ENCODE measurements at places on chromosomes 2 and 18. TPM values are rescaled to one million over a fixed set of nuclear protein-coding genes. Genes with fewer than 3 reads are reported as not detected.

- DNase-seq, result no peak
Observed at GRCh38 chr18:56889621-56890020, 238.5 kb downstream of the WDR7 start.

The ZBTB7C gene
- under 0.01 TPM for total RNA-seq

GRCh38 chr18:80191264-80191663, 56.0 kb downstream of the PARD6G start:
- DNase-seq, result no peak

The SCYGR2 gene
- not detected for total RNA-seq

The ZNG1B gene
- 29.1 TPM for total RNA-seq

The CXCR4 gene
- total RNA-seq, result 0.17 TPM

DNA sequence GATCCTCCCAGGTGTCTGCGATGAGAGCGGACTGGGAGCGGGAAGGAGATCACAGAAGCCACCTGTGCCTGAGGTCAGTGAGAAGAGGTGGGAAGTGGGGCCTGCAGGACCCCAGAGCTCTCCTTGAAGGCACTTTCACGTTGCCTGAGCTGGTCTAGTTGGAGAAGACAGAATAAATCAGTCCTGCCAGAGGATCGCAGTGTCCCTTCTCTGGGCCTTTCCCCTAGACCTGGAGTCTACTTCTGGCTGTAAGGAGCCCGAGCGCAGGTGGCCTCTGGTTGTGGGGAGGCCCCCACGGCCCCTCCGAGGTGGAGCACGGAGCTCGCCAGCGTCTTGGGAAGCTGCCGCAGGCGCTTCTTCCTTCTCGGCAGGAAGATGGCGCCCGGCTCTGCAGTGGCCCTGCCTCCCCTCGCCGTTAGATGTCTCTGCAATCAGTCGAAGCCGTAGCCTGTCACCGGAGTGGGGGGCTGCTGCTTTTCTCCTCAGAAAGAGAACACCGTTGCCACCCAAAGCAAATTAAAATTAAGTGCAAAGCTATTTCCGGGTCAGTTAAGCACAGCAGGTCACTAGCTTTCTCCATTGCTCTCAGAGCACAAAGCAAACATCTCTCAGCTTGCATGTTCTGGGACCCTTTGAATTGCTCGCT, 212.0 kb upstream of the MYT1L start:
- DNase-seq, result no peak

- no peak for DNase-seq
Observed at GRCh38 chr2:210159059-210159458, 12.2 kb downstream of the KANSL1L start.

The ITGB1BP1 gene
- total RNA-seq, result 62.6 TPM

DNA sequence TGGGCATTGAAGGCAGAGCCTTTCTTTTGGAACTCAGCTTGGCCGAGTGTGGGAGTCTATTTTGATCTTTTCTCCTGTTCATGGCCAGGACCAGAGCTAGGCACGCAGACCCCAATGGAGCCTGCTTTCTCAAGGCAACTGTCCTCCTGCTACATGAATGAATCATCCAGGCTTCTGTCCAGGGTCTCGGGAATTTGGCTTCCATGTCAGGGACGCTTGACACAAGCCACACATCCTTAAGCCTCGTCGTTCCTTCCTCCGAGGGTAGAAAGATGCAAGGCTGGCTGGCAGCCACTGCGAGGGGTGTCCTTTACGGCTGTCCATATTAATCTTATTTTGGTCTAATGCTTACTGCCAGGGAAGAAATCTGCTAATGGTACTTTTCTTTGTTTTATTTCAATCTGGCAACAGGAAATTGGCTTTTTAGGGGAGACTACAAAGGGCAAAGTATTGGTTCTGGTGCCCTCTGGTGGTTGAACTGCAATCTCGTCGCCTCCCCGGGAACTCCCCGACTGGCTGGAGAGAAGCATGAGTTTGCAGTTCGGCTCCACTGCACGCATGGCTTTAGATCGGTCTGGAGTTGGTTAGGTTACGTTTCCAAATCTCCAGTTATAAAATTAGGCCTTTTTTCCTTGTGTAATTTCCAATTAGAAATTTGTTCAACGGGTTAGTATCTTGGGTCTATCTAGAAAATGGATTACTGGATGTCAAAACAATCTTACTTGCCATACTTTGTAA, 135.2 kb downstream of the ALPK2 start:
- peak; percentile 25 for DNase-seq

- no peak for DNase-seq
Observed at GRCh38 chr2:26492749-26493515, 15.0 kb upstream of the OTOF start.

The BMP10 gene
- not detected for total RNA-seq

DNA sequence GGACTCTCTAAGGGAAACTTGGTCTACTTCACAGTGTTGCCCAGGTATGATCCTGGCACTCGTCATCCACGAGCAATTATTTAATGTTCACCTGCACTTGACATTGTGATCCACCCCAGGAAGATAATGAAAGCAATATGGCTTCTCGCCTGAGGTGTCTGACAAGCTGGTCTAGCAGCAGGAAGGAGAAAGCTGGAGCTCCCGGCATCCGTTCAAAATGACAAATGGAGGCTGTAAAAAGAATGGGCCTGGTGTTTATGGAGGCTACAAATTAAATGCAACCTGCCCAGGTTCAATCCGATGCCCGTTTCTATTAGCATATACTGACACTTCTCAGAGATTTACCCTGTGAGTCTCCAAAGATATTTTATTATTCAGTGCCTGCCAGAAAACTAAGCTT, 317.6 kb downstream of the CTNNA2 start:
- no peak for DNase-seq

GRCh38 chr2:216842636-216843035, 17.2 kb downstream of the TNP1 start:
- no peak for DNase-seq

DNA sequence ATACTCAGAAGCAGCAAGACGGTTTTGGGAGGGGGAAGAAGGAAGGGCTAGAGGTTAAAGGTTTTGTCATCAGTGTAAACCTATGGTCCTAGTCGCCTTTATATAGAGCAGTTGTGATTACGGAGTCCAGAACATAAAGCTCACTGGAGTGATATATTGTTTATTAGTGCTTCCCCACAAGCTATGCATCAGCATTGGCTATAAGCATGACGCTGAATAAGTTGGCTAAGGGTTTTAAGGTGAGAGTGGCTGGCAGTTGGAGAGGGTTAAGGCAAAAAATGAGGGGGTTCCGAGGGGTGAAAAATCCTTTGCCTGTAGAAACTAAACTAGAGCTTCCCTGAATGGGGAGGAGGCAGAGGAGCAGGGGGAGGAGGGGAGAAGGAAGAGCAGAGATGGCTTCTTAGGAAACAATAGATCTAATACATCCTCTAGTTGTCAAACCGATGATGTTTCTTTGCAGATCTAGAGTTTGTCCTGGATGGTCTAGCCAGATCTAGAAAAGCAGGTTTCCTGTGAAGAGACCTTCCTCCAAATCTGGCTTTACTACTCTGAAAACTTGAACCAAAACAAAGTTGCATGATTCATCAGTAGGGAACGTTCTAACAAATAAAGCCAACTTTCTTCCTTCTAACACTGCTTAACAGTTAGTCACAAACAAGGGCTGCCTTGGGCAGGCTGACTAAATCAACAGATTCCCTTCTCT, 2.5 kb downstream of the KLF7 start:
- DNase-seq, result peak; percentile 92

DNA sequence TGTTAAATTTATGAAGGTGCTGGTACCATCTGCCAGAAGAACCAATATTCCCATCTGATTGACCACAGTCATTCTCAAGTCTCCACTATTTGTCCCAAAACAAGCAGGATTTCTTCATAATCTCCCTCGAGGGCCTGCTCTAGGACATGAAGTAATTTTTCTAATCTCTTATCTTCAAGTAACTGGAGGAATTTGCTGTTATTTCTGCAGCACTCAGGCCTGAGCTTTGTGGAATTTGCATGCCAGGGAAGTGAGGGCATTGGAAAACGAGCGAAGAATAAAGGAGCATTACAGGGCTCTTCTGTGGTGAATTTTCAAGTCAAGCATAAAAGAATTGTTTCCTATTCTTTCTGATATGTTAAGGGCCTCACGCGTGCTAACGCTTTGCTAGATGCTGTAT, 161.2 kb upstream of the EPAS1 start:
- DNase-seq, result no peak

The ATP6V1B1 gene
- total RNA-seq, result 0.81 TPM

The REG3G gene
- not detected for total RNA-seq

The DSG2 gene
- total RNA-seq, result 62.1 TPM

- DNase-seq, result no peak
Observed at GRCh38 chr2:40213619-40214018, 238.3 kb downstream of the SLC8A1 start.

DNA sequence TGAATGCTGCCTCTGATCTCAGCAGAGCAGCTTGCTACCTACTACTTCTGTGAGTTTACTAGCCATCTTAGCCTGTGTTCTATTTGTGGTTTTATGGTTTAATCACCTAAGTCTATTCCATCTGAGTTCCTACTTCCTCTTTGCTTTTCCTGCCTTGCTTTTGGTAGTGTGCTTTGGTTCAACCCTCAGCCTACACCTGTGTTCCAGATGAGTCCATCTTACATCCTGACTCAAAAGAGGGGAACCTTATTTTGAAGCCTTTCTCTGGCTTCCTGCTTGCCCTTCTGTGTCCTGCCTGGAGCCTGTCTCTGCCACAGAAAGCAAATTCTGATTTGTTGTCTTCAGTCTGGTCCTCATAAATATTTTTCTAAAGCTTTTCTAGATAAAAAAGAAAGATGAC, 530.3 kb upstream of the MEX3C start:
- no peak for DNase-seq

- peak; percentile 71 for DNase-seq
Observed at GRCh38 chr2:171225302-171225980, 64.7 kb upstream of the TLK1 start.

- DNase-seq, result no peak
Observed at GRCh38 chr2:3725458-3726250, 22.3 kb downstream of the DCDC2C start.

The IL37 gene
- total RNA-seq, result not detected

- no peak for DNase-seq
Observed at GRCh38 chr2:148483665-148484064, 160.9 kb upstream of the EPC2 start.

- no peak for DNase-seq
Observed at GRCh38 chr2:76667821-76668271, 854.3 kb downstream of the LRRTM4 start.

The SAG gene
- not detected for total RNA-seq

The IL18R1 gene
- total RNA-seq, result 0.12 TPM

The ATP6V1C2 gene
- total RNA-seq, result not detected

DNA sequence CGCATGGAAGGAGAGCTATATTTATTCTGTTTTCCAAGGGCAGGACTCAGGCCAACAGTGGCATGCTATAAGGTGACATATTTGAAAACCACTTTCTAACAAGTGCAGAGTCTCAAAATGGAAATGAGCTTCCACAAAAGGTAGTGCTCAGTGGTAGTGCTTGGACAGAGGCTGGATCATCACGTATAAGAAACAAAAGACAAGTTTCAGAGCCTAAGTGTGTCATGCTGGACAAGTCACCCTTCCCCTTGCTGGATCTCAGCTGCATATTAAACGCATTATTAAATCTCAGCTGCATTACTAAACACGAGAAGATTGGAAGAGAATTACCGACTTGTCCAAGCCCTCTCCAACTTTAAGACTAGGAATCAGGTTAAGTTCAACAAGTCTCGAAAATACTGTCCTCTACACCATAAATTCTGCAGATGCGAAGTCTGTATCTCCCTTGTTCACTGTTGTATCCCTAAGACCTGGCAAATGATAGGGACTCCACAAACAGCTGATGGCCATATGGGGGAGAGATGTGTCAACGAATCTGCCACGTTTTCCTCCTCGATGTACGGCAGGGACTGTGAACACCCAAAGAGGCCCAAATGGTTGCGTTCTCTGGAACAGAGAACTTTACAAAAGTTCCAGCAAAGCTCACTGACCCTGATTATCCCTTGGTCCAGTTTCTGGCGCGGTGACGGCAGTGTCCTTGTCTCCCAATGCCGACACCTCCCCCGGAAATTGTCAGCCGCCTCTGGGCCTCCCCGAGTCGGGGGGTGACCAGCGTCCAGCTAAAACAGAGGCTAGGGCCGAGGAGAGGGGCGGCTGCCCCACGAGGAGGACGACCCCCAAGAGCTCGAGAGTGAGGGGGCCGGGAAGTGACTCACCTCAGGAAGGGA, 611 bp downstream of the NOL10 start:
- no peak for DNase-seq

DNA sequence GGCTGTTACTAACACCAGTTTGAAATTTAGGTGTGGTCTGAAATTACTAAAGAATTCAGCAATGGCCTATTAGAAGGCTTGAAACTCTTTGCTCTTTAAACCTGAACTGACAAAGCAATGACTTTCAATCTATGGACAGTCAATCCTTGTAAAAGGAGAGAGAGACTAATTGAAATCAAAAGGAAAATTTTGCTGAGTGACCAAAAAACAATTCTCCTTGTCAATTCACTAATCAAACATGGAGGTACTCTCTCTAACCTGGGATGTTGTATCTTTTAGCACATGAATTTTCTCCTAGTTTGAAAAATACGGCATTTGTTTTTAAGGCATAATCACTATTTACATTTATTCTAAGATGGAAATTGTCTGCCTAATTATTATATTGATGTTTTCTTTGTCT, 49.6 kb upstream of the ATIC start:
- DNase-seq, result no peak

The CIDEA gene
- total RNA-seq, result 5.6 TPM

- DNase-seq, result no peak
Observed at GRCh38 chr2:234412726-234413125, 84.2 kb downstream of the ARL4C start.

GRCh38 chr2:128925631-128926030, 607.0 kb upstream of the HS6ST1 start:
- no peak for DNase-seq

DNA sequence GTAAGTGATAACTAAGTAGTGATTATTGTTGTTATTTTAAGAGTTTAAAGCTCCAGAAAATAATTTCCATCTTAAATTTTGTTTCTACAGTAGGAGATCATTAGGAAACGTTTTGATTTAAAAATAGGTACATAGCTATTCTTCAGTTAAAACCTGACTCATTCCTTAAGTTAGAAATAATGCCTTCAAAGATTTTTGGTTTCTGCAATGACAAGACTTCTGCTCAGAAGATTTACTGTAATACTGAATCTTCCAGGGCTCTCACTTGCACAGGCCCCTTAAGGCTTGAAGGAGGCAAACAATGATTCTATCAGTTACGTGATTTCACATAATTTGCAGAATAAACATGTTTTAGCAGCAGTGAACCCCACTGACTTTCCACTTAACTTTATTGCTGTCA, 333.7 kb downstream of the RAD51AP2 start:
- no peak for DNase-seq

The IGFBP5 gene
- total RNA-seq, result 111 TPM

- DNase-seq, result no peak
Observed at GRCh38 chr2:67514515-67514914, 117.4 kb downstream of the ETAA1 start.

The SERPINB5 gene
- 0.17 TPM for total RNA-seq
